CD8-positive, alpha-beta memory T cell (primary cell): ENCODE measurements at places on chromosomes 5 and 9. TPM values are rescaled to one million over a fixed set of nuclear protein-coding genes. Genes with fewer than 3 reads are reported as not detected.

Gene CTNNA1
- total RNA-seq, result 97.2 TPM

Gene PCDHGB7
- not detected for total RNA-seq

Gene NME5
- not detected for total RNA-seq

Gene SLC12A2
- total RNA-seq, result 16.7 TPM

Gene LYSMD3
- total RNA-seq, result 17.0 TPM

Gene CDH9
- not detected for total RNA-seq

Gene TNFSF8
- 72.6 TPM for total RNA-seq

Gene CMYA5
- not detected for total RNA-seq

- no peak for DNase-seq
- peaks cover 75% of the 10 kb centered on the region for H3K27me3 ChIP-seq
- H3K4me1 ChIP-seq, result peaks cover 25% of the 10 kb centered on the region
- H3K4me3 ChIP-seq, result no peak overlapping the region
Observed at GRCh38 chr5:141880961-141881801, 3.0 kb upstream of the PCDH1 start.

GRCh38 chr9:136806631-136807201 is 1.0 kb upstream of the RABL6 start:
- peaks cover 29% of the 10 kb centered on the region for H3K4me1 ChIP-seq
- H3K4me3 ChIP-seq, result peak overlapping the region; percentile 69
- H3K27ac ChIP-seq, result peak overlapping the region; percentile 65
- DNase-seq, result no peak
- no peaks in the 10 kb centered on the region for H3K36me3 ChIP-seq

- no peaks in the 10 kb centered on the region for H3K27me3 ChIP-seq
- H3K4me1 ChIP-seq, result no peaks in the 10 kb centered on the region
- H3K36me3 ChIP-seq, result no peaks in the 10 kb centered on the region
- no peak for DNase-seq
- no peak overlapping the region for H3K4me3 ChIP-seq
- H3K27ac ChIP-seq, result no peak overlapping the region
Observed at GRCh38 chr5:3489239-3489843, 106.3 kb upstream of the IRX1 start.

- H3K4me3 ChIP-seq, result no peak overlapping the region
- no peak overlapping the region for H3K27ac ChIP-seq
- H3K4me1 ChIP-seq, result no peaks in the 10 kb centered on the region
- H3K27me3 ChIP-seq, result no peaks in the 10 kb centered on the region
- H3K36me3 ChIP-seq, result no peaks in the 10 kb centered on the region
- no peak for DNase-seq
Observed at GRCh38 chr5:38892363-38892762, 46.6 kb downstream of the OSMR start.

- H3K4me3 ChIP-seq, result no peak overlapping the region
- H3K4me1 ChIP-seq, result no peaks in the 10 kb centered on the region
- H3K27me3 ChIP-seq, result no peaks in the 10 kb centered on the region
- no peaks in the 10 kb centered on the region for H3K36me3 ChIP-seq
- no peak overlapping the region for H3K27ac ChIP-seq
Observed at GRCh38 chr5:159385536-159385935, 55.2 kb upstream of the IL12B start.

DNA sequence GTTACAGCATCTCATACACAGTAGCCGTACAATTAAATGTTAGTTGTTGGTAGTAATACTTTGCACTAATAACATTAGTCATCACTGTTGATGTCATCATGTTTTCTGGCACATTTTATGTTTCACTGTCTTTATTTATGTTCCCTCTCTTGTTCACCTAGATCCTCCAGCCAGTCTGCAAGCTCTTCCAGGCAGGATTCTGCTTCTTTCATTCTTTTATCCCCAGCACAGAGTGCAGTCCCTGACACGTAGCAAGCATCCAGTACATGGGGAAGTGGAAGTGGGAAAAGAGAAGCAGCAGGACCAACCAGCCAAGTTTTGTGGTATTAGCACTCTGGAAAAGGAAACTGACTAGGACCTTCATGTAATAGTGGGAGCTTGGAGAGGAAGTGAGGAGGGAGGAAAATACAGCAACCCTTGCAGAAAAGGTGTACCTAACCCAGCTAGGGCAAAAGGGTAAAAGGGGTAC is 89.7 kb upstream of the SLC44A1 start:
- no peak overlapping the region for H3K27ac ChIP-seq
- H3K27me3 ChIP-seq, result no peaks in the 10 kb centered on the region
- peaks cover 9% of the 10 kb centered on the region for H3K4me1 ChIP-seq

- peak overlapping the region; percentile 61 for H3K27ac ChIP-seq
- peaks cover 33% of the 10 kb centered on the region for H3K4me1 ChIP-seq
- no peak for DNase-seq
Observed at GRCh38 chr5:151100681-151101080, 19.8 kb upstream of the TNIP1 start.

- H3K27ac ChIP-seq, result no peak overlapping the region
- H3K4me3 ChIP-seq, result no peak overlapping the region
- no peaks in the 10 kb centered on the region for H3K27me3 ChIP-seq
- no peak for DNase-seq
- no peaks in the 10 kb centered on the region for H3K4me1 ChIP-seq
Observed at GRCh38 chr5:2534251-2534650, 217.2 kb downstream of the IRX2 start.

DNA sequence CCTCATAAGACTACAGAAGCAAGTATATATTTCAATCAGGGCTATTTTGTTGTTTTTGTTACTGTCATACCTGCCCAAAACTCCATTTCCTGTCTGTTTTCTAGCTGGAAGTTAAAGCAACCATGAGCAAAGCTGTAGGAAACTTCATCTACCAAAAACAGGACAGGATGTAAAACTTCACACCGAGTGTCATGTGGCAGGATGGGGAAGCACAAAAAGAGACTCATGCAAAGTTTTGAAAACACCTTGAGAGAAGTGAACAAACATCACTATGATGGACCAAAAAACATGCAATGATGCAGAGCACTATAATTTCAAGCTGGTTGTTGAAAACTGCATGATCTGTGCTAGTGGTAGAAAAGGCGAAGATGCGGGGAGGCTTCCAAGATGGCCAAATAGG is 6.3 kb upstream of the GZMA start:
- no peak overlapping the region for H3K27ac ChIP-seq
- no peaks in the 10 kb centered on the region for H3K36me3 ChIP-seq
- H3K4me1 ChIP-seq, result peaks cover 53% of the 10 kb centered on the region
- H3K27me3 ChIP-seq, result no peaks in the 10 kb centered on the region

DNA sequence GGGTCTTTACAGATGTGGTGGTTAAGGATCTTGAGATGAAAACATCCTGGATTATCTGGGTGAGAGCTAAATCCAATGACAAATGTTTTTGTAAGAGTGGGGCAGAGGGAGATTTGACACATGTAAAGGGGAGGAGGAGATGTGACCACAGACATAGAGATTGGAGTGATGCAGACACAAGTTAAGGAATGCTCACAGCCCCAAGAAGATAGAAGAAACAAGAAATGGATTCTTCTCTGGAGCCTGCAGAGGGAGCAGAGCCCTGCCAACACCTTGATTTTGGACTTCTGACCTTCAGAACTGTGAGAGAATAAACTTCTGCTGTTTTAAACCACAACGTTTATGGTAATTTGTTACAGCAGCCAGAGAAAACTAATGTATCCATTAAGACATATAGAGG is 21.7 kb downstream of the ITGA2 start:
- no peak for DNase-seq
- H3K27ac ChIP-seq, result no peak overlapping the region
- no peaks in the 10 kb centered on the region for H3K36me3 ChIP-seq
- no peaks in the 10 kb centered on the region for H3K4me1 ChIP-seq
- no peaks in the 10 kb centered on the region for H3K27me3 ChIP-seq

DNA sequence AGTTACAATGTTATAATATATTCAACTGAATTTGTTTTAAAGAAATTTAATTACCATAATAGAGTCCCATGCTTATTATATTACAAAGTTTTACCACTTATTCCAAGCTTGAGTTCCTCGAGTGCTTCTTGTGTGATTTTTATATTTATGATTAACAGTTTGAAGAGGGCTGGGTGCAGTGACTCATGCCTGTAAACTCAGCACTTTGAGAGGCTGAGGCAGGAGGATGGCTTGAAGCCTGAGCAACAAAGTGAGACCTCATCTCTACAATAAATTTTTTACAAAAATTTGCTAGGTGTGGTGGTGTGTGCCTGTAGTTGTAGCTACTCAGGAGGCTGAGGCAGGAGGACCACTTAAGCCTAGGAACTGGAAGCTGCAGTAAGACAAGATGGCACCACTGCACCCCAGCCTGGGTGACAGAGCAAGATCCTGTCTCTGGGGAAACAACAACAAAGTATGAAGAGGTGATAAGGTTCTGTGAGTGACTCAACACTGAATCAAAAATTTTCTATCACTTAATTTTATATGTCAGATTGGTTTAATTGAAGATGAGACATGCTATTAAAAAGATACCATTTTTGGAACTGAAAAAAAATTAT is 9.2 kb downstream of the POC5 start:
- peaks cover 6% of the 10 kb centered on the region for H3K36me3 ChIP-seq
- H3K27me3 ChIP-seq, result no peaks in the 10 kb centered on the region
- H3K4me3 ChIP-seq, result no peak overlapping the region

- no peak overlapping the region for H3K4me3 ChIP-seq
- H3K27me3 ChIP-seq, result no peaks in the 10 kb centered on the region
- H3K4me1 ChIP-seq, result no peaks in the 10 kb centered on the region
Observed at GRCh38 chr9:23412046-23412445, 414.0 kb downstream of the ELAVL2 start.

- no peaks in the 10 kb centered on the region for H3K36me3 ChIP-seq
- no peak for DNase-seq
- H3K27ac ChIP-seq, result no peak overlapping the region
- H3K27me3 ChIP-seq, result no peaks in the 10 kb centered on the region
- no peak overlapping the region for H3K4me3 ChIP-seq
- no peaks in the 10 kb centered on the region for H3K4me1 ChIP-seq
Observed at GRCh38 chr5:174563899-174564298, 160.5 kb upstream of the MSX2 start.

DNA sequence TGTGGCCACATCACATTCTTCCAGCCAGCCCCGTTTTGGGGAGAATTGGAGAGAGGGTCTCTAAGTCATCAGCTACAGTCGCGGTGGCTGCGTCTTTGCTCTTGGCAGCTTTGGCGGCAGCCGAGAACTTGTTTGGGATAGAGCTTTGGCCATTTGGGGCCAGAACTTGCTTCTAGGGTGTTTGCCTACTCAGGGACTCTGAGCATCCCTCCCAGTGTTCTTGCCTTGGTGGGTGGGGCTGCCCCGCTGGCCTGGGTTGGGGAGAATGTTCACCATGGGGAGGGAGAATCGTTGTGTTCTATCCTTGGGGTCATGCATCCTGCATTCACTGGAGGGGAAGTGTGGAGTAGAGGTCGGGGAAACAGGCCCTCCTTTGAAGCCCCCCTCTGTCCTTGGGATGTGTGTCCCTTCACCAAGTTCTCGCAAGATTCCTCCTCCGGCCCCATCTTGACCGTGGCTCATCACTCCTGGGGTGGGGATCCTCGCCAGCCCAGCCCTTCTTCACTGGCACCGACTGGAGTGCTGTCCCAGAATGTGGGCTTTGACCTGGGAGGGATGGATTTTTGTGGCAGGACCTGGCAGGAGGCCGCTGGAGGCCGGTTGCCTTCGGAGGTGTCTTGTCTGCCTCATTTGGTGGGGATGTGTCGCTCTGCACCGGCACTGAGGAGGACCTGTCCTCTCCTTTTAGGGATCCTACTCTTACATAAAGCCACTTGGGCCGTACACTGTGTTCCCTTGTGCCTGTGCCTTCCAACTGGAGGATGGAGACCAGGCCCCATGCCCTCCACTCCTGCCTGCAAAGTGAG is 3.5 kb downstream of the PHF2 start:
- DNase-seq, result no peak
- no peak overlapping the region for H3K27ac ChIP-seq
- H3K4me3 ChIP-seq, result no peak overlapping the region

DNA sequence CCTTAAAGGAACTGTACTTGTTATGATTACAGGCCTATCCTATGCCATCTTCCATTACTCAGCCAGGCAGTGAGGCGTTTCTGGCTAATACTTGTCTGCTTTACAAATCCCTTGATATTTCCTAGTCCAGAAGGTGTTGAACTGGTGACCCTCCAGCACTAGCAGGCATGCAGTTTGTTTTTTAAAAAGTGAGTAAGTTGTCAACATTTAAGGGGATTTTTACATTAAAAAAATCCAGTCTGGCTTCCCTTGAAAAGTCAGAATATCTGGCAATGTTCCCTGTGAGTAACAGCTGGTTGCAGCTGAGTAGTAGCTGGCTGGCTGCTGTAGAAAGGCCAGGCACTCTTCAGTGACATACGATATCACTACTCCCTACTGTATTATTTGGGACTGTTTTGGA is 21.8 kb downstream of the GRIN3A start:
- DNase-seq, result no peak
- no peaks in the 10 kb centered on the region for H3K27me3 ChIP-seq
- H3K4me1 ChIP-seq, result no peaks in the 10 kb centered on the region
- H3K36me3 ChIP-seq, result no peaks in the 10 kb centered on the region

DNA sequence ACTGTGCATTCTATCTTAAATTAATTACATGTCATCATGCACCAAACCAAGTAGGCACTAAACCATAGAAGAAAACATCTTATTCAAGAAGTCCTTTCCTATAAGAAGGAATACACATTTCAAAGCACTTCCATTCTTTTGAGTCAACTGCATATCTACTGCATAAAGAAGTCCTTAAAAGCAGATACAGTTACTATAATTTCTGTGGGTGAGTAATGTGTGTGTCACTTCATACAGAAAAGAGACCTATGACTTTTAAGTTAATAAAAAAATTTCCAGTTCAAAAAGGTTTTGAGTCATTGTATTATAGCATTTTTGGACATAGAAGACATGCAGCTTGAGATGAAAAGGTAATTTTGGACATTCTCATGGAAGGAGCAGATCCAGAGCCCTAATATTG is 125.0 kb downstream of the DTWD2 start:
- H3K36me3 ChIP-seq, result no peaks in the 10 kb centered on the region
- no peak for DNase-seq
- no peaks in the 10 kb centered on the region for H3K4me1 ChIP-seq
- H3K27me3 ChIP-seq, result no peaks in the 10 kb centered on the region
- no peak overlapping the region for H3K4me3 ChIP-seq
- H3K27ac ChIP-seq, result no peak overlapping the region

GRCh38 chr5:88203981-88204750 is 64.5 kb downstream of the TMEM161B start:
- peaks cover 9% of the 10 kb centered on the region for H3K36me3 ChIP-seq
- H3K4me1 ChIP-seq, result peaks cover 6% of the 10 kb centered on the region
- peak; percentile 82 for DNase-seq
- H3K27me3 ChIP-seq, result no peaks in the 10 kb centered on the region

GRCh38 chr5:66933066-66933465 is 263.5 kb downstream of the CD180 start:
- H3K27me3 ChIP-seq, result no peaks in the 10 kb centered on the region
- no peak overlapping the region for H3K4me3 ChIP-seq
- DNase-seq, result no peak
- no peak overlapping the region for H3K27ac ChIP-seq

- H3K4me1 ChIP-seq, result no peaks in the 10 kb centered on the region
- DNase-seq, result no peak
- no peak overlapping the region for H3K27ac ChIP-seq
- peaks cover 21% of the 10 kb centered on the region for H3K36me3 ChIP-seq
Observed at GRCh38 chr9:137740312-137740711, 121.5 kb downstream of the EHMT1 start.
